ENCODE measurements at places on chromosomes 1 and 21.

- DNase-seq = no peak
These were observed 14.7 kb upstream of the DISC1 start for GRCh38 chr1:231611851-231612250.

- DNase-seq = no peak
These were observed 48.5 kb downstream of the COL18A1 start for GRCh38 chr21:45453308-45453950.

DNA sequence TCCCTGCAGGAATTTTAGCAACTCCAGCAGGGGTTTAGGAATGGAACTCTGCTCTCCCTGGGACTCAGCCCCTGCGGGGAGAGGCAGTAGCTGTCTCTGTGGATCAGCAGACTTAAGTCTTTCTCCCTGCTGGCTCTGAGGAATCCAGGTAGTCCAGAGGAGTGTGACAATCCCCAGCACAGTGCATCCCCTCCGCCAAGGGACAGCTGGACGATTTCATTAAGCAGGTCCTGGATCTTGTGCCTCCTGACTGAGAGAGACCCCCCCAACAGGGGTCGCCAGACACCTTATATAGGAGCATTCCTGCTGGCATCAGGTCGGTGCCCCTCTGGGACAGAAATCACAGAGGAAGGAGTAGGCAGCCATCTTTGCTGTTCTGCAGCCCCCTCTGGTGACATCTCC, 30.6 kb downstream of the AKT3 start:
- DNase-seq = no peak

GRCh38 chr1:40401473-40402201, 28.1 kb downstream of the SMAP2 start:
- no peak for DNase-seq

DNA sequence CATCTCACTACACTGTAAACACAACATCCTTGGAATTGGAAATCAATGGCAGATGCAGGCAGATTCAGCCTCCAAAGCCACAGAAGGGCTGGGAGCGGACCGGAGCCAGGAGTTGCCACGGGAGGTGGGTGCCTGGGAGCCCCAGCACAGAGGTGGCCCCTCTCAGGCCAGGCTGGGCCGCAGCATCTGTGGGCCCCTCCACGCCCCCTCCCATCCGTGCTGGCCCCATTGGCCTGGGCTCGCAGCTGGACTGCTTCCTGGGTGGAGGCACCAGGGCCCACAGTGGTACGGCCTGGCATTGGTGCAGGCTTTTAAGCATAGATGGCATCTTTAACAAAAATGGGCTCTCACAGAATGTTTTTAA, 64.2 kb downstream of the SLX9 start:
- DNase-seq = no peak
